ENCODE measurements at places on chromosomes 5 and 9.

GRCh38 chr9:120755810-120756434 lies 37.3 kb downstream of the FBXW2 start:
- peak; percentile 31 for DNase-seq

- DNase-seq, result no peak
Observed at GRCh38 chr5:150960791-150961396, 56.1 kb upstream of the ZNF300 start.

- no peak for DNase-seq
Observed at GRCh38 chr5:113612060-113612496, 98.6 kb downstream of the YTHDC2 start.

- DNase-seq, result no peak
Observed at GRCh38 chr5:14408969-14409586, 172.5 kb upstream of the OTULINL start.

DNA sequence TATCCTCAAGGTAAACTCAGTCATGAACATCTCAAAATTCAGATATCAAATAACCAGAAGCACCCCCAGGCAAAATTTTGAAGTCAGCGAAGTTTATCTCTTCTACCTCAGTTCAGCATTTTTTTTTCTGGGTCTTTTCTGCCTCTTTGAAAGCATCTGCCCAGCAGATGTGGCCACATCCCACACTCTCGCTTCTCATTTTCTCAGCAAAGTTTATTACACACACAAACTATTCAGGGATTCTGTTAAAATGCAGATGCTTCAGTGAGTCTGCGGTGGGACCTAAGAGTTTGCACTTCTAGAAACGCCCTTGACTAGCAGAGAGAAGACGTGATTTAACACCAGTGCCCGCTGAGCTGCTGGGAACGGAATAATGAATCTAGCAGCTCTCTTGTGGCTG lies 19.3 kb downstream of the RASEF start:
- no peak for DNase-seq

- no peak for DNase-seq
Observed at GRCh38 chr9:130834371-130835336, at the start of gene ABL1. Gene ABL1, plus strand, starts transcription at chr9:130835254. Its CDS starts 193 bp downstream, at chr9:130835447.

GRCh38 chr5:175681045-175681967 lies 23.4 kb downstream of the HRH2 start:
- no peak for DNase-seq

DNA sequence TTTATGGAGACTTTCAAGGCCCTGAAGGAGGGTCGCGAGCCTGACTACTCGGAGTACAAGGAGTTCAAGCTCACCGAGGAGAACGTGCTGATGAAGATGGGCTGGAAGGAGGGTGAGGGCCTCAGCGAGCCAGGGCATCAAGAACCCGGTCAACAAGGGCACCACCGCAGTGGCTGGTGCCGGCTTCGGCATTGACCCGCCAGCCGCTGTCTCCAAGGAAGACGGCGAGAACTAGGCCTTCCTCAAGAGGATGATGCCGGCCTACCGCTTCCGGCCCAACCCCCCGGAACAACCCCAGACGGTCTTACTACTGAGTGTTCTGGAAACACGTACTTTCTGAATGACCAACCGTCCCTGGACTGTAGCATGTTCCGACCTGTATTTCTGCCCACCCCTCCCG lies 169.2 kb downstream of the HINT1 start:
- no peak for DNase-seq

DNA sequence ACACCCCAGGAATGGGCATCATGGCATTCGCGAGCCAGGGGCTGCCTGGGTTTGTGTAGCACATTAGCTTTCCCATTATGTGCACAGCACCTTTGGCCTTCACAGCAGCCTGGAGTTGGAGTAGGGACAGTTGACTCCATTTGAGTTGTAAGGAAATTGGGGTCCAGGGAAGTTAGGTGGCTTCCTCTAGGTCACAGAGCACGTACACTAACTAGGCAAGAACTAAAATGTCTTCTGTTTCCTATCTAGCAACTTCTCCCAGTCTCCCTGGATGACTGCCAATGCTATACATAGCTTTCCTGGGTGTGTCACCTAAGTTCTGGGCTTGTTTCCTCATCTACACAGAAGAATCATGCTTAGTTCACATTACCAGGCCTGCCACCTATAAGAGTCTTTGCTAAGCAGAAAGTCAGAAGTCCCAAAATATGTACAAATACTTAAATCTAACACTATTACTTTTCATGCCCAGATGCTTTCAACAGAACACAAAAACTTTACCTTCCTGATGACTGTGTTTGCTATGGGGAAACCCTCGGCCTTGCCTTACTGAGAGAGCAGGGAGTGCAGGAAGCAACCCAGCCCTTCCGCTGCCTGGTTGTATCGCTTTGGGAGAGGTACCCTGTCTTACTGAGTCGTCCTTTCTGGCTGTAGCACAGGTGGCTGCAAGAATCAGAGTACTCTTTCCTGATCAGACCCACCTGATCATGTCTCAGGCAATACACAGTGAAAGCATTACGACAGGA lies 12.0 kb downstream of the MACROH2A1 start:
- DNase-seq, result no peak

DNA sequence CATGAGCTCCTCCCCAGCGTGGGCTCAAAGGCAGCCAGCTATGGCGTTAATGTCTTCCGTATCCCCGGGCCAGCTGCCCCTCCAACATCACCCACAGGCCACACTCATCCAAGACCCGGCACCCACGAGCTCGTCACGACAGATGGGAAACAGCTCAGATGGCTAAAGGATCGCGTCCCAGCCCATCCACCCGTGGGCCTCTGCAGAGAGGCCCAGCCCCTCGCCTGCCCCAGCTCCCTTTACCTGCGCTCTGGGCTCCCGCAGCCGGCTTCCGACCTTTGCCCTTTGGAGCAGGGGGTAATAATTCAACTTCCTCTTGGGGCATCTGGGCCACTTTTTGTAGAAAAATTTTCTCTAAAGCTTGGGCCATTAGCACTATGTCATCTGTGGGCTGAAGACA lies 16.5 kb downstream of the BRD3 start:
- DNase-seq, result no peak

DNA sequence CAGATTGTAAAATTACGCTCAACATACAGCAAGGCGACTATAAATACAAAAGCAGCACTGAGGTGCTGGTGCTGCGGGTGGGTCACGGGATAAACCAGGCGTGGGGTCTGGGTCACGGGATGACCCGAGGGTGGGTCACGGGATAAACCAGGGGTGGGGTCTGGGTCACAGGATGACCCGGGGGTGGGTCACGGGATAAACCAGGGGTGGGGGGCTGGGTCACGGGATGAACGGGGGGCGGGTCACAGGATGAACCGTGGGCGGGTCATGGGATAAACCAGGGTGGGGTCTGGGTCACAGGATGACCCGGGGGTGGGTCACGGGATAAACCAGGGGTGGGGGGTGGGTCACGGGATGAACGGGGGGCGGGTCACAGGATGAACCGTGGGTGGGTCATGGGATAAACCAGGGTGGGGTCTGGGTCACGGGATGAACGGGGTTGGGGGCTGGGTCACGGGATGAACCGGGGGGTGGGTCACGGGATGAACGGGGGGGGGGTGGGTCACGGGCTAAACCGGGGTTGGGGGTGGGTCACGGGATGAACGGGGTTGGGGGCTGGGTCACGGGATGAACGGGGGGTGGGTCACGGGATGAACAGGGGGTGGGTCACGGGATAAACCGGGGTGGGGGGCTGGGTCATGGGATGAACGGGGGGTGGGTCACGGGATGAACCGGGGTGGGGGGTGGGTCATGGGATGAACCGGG lies 30.2 kb upstream of the SLC9A3 start:
- no peak for DNase-seq

Data from stimulated activated CD4-positive, alpha-beta T cell treated with anti-CD3 and anti-CD28 coated beads, TNF-alpha, amount 100 ng/mL, for 1 hour (primary cell).